ENCODE measurements at places on chromosomes 12 and 14.

GRCh38 chr14:23069413-23069806, 12.1 kb upstream of the CDH24 start:
- no peak for DNase-seq

- no peak for DNase-seq
Measured at GRCh38 chr12:111359914-111360276, 9.0 kb downstream of the PHETA1 start.

DNA sequence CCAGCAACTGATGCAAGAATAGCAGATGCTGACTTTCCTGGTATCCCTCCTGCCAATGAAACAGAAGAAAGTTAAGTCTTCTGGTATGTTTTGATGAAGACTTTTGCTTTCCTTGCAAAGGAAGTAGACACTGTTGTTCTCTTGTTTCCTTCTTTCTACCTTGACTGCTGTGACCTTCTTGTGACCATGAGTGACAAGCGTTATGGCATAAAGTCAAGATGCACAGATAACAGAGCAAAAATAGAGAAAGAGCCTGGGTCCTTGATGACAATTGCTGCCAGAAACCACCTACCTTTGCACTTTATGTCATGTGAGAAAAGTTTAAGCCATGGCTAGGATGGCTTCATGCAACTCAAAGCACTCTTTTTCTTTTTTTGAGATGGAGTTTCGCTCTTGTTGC, 49.2 kb upstream of the LTA4H start:
- no peak for DNase-seq

GRCh38 chr12:51009056-51009440, 17.1 kb downstream of the SLC11A2 start:
- DNase-seq = peak; percentile 69

- DNase-seq = peak; percentile 73
Measured at GRCh38 chr14:32073537-32074189, 3.4 kb upstream of the ARHGAP5 start.

DNA sequence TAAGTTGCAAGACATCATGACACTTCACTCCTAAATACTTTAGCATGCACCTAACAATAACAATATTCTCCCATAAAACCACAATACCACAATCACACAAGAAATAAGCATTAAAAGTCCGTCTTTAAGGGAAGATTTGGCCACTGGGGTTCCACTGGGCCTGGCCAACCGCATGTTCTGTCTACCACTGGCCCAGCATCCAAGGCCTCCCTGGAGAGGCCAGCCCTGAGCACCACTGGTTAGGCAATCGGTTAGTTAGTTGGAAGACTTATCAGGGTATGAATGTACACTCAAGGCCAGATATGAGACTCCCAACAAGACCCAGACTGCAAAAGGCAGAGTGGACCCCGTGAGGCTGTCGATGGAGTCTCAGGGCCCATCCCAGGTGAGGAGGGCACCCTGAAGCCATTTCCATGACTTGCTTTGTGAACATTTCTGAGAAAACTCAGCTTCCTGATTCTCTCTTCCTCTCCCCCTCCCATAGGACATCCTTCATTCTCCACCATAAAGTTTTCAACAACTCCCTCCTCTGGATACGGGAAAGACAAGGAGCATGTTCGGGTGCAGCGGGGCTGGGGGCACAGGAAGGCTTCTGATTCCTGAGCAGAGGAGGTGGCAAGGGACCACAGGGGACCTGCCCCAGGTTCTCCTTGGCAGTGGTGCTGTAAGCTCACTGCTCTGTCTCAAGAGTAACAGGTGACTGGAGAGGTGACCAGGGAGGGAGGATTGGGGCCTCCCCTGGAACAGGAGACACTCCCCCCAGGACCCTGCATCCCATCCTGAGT, 5.9 kb downstream of the PXN start:
- DNase-seq = no peak

DNA sequence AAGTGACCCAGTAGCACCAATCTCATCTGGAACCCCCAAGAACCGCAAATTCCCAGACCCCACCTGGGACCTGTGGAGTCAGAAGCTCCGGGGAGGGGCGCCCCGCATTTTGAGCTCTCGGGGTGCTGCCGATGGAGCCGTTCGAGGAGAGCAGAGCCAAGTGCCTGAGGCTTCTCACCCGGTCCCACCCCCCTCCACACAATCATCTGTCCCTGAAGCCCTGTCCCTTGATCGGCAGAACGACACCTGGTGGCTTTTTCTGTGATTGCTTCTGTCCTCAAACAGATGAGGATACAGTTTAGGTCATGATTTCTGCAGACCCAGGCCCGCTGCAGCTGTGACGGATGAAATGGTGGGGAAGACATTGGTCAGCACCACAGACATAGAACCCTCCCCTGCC, 74.7 kb downstream of the NOC4L start:
- DNase-seq = peak; percentile 42
